Stimulated activated CD4-positive, alpha-beta T cell treated with anti-CD3 and anti-CD28 coated beads, Interleukin-4, amount 100 ng/mL, for 4 hours (primary cell): ENCODE measurements at places on chromosomes 7 and 10.

DNA sequence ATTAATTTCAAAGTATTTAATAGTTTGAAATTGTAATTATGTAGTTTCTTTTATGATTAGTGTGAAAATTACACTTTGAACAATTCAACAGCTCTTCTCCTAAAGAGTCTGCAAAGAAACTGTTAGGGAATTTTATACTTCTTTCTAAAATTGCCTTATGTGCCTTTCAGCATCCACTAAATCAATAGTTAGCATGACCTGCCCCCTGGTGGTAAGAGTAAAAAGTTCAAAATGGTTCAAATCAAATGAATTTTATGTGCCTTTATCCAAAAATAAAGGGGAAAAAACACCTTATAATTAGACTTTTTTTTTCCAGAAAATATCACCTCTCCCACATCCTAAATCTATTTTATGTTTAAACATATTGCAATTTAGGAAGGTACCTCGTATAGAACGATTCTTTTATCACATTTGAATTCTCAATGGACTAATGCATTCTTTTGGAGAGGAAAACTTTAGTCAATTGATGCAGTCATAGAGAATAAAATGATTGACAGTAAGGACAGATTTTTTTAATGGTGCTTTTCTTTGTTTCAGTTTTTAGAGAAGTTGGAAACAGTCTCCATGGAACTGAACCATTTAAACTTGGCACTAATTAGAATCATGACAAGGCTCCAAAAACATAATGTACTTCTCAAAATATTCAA is 163.7 kb downstream of the SEMA3D start:
- DNase-seq: no peak

DNA sequence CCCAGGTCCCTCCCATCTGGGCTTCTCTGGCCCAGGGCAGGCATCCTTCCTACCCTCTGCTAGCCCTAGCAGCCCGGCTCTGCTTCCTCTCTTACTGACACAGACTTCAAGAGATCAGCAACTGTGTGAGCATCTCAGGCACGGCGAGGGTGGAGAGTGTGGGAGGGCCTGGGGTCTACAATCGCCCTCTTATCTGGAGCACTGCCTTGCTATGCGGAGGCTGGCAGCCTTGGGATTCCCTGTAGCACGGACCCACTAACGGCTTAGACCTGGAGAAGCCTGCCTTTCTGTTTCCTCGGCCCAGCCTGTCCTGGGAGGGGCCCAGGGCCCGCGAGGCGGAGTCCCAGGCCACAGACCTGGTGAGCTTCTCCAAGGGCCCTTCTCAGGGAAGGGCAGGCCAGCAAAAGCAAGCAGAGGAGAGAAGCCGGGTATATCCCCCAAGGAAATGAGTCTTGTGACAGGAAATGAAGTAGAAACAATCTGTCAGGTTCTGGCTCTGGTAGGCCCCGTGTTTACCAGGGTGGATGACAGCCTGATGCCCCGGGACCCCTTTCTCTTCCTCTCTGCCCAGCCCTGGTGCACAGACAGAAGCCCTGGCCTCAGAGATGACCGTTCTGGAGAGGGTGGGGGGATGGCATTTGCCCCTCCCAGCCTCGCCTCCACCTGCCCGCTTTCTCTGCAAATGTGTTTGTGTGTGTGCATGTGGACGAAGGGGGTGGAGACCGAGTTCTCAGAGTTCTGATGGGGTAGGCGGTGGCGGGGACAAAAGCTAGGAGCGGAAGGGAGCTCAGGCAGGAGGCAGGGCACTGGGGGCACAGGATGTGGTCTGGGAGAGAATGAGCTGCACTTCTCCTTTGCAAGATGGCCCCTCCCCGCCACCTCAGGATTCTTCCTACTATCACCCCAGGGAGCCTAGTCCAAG is 2.5 kb downstream of the LRCH4 start:
- peak; percentile 54 for DNase-seq

DNA sequence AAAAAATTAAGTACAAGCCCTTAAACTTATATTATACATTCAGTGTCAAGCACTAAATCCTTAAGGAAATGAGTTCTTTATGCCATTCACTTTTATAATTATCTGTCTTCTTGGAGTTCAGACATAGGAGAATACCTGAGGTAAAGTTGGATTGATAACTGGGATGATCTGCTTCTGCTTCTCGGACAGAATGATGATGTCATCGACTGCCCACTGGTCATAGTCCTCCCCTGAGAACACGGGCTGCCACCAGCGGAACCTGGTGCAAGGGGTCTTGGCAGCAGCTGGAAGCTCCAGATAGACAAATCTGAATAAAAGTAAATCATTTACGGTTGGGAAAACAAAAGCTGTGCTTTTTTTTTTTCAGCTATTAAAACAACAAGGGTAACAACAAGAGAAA is 148.2 kb upstream of the SLC26A5 start:
- DNase-seq: no peak

- DNase-seq: no peak
Measured at GRCh38 chr7:102146122-102146521, 140.5 kb upstream of the SH2B2 start.

- peak; percentile 82 for DNase-seq
Measured at GRCh38 chr10:110226926-110227641, 19.7 kb downstream of the MXI1 start.

DNA sequence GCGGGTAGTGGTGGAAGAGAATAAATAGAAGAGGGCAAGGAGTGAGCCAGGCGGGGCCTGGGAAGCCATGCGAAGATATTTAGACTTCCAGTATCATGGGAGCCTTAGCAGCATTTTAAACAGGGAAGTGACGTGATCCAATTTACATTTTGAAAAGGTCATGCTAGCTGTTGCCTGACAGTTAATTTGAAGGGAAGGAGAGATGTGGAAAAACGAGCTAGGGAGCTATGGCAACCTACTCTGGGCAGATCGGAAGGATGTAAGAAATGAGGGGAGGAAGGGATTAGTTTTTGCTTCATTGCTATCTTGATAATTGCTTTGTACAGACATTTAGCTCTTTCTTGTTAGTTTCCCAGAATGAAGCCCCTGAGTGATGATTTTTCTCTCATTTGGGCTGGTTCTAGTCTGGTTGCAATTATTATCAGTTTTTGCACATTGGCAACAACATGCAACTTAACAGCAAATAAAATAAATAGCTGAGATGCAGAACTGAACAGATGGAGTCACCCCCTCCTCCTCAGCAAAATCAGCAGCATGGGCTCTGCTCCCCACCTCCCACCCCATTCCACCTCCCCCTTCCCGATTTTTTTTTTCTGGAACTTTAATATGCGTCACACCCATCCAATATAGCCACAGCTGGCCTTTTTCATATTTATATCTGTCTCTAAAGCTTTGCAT is 13.0 kb upstream of the CALU start:
- no peak for DNase-seq

DNA sequence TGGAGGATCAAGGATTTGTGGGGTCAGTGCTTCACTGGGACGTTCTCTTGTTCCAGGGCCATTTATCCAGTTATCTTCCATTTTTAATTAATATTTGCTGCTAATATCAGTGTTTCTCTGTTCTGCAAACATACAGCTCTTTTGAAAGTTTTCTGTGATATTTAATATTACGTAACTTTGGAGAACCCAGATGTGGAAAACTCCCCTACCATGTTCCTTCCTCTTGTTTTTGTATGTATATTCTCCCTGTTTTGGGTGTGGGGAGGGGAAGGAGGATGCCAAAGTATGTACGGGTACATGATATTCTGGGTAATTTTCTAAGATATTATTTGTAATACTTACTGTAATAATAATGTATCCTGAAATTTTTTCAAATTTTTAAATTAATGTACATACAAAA is 55.9 kb downstream of the MYO3A start:
- DNase-seq: no peak

DNA sequence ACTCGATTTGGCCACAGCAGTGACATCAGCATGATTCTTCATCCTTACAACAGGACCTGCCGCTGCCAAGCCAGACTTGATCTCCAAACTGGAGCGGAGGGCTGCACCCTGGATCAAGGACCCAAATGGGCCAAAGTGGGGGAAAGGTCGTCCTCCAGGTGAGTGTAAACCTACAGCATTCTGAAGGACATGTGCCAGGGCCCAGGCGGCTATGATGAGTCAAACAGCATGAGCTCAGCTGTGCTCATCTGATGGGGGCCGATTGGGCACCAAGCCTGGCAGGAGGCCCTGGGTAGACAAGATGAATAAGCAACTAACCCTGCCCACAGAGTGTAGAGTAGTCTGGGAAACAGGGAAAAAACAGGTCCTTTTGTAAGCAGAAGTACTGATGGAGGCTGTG is 14.4 kb upstream of the ATP6V0E2 start:
- no peak for DNase-seq

DNA sequence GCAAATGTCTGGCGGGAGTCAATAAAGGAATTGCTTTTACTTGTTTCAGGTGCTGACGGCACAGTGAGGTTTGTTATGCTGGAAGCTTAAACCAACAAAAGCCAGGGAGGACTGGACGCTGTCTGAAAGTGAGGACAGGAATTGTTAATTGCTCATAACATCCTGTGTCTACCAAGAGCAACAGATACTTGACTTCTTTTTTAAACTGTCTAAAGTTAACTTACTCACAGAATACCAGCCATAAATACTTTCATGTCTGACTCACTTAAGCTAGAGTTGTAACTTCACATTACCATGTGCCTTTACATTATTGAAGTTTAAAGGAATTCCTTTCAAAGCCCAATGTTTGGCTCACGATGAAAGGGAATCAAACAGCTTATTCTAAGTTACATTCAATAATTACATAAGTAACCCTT is 252.7 kb upstream of the SHH start:
- no peak for DNase-seq

DNA sequence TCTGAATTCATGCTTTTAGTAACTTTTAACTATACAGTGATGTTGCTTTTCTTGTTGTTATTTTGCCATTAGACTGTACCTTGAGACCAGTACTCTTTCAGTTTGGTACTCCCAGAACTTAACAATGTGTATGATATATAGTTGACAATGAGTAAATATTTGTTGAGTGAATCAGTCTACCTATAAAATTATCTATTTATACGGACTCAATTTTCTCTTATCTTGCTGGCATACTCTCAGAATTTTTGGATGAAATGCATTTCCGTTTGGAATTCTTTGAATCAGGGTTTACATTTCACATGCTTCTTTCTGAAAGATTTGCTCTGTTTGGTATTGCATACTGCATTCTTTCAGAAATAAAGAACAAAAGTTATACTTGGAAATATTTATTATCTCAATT is 47.8 kb upstream of the LRRC17 start:
- no peak for DNase-seq

GRCh38 chr7:153567426-153567825 is 484.8 kb upstream of the DPP6 start:
- no peak for DNase-seq
